ENCODE measurements at places on chromosomes 4 and X.

DNA sequence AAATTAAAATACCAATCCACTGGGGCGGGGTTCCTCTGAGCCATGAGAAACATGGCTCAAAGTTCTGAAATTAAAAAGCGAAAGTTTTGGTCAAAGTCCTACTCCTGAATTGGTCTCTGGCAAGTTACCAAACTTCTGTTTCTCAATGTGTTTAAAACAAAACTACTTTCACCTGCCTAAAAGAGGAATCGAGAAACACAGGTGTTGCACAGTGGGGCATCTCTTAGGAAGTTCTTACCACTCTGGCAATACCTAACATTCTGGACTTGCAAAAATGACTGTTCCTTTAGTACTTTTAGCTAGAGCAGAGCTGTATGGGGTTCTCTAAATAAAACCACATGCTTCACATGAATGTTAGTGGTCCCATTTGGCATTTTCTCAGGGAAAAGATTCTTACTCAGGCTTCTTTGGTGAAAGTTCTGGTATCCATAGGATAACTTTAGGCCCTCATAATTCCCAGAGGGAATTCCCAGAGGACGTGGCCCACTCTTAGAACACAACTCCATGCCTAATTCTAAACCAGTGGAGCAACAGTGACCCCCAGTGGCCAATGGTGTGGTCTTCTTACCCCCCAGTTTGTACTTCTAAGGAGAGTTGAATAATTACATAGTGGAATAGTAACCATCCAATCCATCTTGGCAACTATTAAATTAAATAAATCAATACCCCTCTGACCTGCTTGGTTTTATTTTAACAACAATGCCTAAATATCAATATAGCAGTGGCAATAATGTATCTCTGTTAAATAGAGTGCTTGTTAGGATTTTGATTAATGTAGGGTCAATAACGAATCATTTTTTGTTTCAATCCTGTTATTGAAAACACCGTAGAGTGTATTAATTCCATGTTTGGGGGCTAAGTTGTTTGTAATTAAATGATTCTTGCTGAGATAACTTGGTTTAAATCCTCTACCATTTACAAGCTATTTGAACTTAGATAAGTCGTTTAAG, 21.9 kb downstream of the BMP3 start:
- peak; percentile 13 for DNase-seq

DNA sequence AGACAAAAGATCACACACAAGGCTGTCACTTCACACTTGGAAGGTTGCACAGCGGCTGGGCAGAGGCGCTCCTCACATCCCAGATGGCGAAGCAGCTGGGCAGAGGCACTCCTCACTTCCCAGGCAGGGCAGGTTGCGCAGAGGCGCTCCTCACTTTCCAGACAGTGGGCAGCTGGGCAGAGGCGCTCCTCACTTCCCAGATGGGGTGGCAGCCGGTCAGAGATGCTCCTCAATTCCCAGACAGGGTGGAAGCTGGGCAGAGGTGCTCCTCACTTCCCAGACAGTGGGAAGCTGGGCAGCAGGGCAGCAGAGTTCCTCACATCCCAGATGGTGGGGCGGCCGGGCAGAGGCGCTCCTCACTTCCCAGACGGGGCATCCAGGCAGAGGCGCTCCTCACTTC, 199.2 kb downstream of the RTL9 start:
- DNase-seq: no peak

DNA sequence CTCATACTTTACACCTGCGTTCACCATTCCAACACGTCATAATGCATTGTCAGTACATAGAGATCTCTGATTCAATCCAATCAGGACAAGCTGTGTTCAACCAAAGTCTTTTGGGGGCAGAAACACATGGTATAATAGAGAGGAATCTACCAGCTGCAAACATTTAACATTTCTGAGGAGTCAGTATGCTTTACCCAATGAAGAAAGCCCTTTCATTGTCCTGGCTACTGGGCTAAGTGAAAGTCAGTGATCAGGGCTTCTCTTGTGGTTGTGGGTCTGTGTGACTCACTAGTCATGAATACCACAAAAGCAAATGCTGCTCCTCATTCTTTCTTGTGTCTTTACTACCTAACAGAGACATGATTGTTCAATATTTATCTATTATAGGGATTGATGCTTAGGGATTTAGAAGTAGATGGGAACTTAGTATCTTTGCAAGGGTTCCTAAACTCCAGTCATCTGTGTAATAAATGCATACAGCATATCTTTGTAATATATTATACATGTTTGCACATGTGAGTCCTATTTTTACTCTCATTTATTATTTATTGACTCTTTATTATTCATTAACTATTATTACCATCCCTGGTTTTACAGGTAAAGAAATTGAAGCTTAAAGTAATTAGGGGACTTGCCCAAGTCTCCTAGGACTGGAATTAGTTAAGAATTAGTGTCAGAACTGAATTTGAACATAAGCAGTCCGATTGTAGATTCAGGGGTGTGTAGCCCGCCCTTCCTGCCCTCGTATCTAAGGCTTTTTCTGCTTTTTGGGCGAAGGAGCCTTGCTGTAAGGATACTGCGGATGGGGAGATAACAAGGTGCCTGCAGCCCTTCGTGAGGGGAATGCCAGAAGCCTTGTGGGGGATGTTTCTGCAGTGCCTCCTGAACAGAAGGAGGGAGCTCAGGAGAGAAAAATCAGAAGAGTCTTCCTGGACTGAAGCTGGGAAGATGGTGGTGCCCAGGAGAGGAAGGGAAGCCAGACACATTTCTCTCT, 353.1 kb upstream of the BOD1L1 start:
- DNase-seq: no peak

- DNase-seq: no peak
Measured at GRCh38 chrX:137847376-137847775, 281.4 kb downstream of the ZIC3 start.

DNA sequence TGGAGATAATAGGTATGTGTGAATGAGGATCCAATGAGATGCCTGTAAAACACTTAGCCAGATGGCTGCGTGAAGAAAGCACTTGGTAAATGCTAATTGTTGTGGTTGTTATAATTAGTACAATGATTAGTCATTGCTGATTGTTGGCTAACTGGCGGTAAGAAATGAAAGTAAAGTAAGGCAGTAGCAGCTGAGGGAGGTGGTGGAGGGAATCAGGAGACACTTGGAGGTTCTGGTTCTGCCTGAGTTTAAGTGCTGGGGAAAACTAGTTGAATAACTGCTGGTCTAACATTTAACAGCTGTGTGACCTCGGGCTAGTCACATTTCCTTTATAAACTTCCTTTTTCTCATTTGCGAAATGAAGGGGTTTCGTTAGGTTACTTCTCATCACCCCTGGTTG, 30.9 kb downstream of the CD38 start:
- DNase-seq: no peak
